Activated T-helper 2 cell treated with anti-CD3 and anti-CD28 coated beads, Interferon-gamma antibody, Interleukin-2, Interleukin-4, amounts not matched to agents 10 μg/mL and 5 μg/mL and 100 μg/mL, durations not matched to agents 14 hours and 24 hours and 36 hours (primary cell): ENCODE measurements at places on chromosomes 5 and 9. TPM values are rescaled to one million over a fixed set of nuclear protein-coding genes. Genes with fewer than 3 reads are reported as not detected.

The RNF208 gene
- 9.5 and 10.1 TPM in 2 replicates for total RNA-seq

- no peak for DNase-seq
Measured at GRCh38 chr5:180522330-180522729, 28.2 kb downstream of the CNOT6 start.

- no peak for DNase-seq
Measured at GRCh38 chr9:77161191-77161590, 16.1 kb upstream of the VPS13A start.

The RETREG1 gene
- total RNA-seq, result 21.9 and 28.0 TPM in 2 replicates

DNA sequence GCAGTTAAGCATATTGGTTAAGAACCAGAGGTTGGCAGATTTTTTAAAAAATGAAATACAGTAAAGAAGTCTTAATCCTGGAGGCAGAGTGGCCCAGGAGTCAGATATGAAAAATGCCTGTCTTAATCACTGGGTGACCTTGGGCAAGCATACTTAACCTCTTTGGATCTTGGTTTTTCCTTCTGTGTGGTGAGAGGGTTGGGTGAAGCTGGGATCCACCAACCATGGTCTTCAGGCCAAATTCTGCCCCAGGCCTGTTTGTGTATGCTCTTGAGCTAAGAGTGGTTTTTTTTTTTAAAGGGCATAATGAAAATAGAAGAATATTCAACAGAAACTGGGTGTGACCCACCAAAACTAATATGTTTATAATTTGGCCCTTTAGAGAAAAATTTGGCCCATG lies 20.0 kb upstream of the TEX48 start:
- no peak for DNase-seq

DNA sequence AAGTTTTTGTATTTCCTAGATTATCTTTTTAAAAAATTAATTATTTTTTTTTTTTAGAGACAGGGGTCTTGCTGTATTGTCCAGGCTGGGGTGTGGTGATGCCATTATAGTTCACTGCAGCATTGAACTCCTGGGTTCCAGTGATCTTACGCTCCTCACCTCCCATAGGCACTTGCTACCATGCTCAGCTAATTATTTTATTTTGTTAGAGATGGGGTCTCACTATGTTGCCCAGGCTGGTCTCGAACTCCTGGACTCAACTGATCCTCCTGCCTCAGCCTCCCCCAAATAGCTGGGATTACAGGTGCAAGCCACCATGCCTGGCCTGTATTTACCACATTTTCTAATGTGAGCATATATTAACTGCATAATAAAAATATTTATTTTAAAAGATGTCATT lies 274.5 kb downstream of the RFX3 start:
- no peak for DNase-seq

DNA sequence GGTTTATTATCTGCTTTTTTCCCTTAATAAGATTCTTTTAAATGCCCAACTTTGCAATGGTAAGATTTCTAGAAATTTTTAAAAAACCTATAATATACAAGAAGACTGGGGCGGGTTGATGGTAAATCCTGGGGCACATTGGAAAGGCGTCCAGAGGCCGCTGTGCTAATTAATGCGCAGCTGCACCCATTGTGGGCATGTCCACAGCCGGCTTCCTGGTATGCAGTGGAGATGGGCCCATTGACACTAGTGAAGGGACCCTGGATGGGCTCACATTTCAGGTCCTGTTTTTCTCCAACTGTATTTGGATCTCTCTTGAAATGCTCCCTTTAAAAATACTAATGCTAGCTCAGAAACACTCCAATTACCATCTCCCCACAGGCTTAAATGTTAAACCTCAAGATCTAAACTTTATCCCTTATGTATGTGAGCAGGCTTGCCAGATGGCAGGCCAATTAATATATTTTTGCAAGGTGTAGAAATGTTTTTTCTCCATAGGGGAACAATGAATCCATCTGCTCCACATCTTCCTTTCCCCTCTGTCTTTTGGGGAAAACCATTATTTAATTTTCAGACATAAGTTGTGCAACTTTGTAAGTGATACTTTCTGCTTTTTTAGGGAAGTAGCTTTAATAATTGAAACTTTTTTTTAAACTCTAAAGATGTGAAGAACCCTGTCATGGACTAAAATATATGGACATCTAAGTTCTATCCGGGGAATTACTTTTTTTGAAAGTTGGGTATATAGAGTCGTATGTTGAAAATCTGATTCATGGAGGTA lies 177.3 kb downstream of the CD180 start:
- no peak for DNase-seq

DNA sequence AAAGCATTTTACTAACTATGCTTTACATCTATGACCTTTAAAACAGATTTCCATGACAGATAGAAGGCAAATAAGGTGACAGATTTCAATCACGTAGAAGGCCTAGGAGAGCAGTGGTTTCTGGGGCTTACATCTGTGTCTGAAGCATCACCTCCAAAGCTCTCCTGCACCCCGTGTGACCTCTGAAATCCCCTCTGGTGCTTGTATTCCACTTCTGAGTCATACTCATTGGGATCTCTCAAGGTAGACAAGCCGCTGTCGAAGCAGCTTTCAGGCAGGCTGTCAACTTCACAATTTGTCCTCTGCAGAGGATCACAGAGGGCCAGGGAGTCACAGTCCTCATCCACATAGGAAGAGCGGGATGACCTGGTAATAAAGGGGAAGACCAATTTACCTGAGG lies 62.2 kb downstream of the RASEF start:
- DNase-seq, result no peak

DNA sequence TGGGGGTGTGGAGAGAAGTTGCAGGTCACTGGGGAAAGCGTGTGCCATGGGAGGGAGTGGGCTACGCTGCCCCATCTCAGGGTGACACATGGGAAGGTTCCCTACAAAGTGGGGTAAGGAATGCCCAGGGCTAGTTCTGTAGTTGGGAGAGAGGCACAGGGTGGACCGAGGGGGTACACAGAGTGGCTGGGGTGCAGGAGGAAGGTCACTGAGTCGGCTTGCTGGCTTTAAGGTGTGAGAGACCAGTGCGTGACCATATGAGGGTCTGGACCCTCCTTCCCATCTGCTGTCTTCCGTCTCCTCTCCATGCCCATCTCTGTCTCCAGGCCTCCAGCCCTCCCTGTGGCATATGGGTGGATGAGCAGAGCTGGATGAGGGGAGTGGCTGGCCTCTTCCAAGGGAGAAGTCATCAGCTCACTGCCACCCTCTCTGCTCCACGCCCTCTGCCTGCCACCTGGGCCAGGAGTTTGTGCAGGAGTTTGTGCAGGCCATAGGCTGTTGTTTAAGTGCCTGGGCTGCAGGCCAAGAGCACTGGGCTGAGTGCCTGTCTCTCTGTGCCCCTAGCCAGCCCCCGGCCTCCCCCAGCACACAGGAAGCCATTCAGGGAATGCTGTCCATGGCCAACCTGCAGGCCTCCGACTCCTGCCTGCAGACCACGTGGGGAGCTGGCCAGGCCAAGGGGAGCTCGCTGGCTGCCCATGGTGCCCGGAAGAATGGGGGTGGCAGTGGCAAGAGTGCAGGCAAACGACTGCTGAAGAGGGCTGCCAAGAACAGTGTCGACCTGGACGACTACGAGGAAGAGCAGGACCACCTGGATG lies 96.8 kb downstream of the PHF2 start:
- DNase-seq, result no peak

The PAX5 gene
- total RNA-seq, result 0.11 and 0.34 TPM in 2 replicates

The SLC27A6 gene
- total RNA-seq, result not detected in 2 replicates

GRCh38 chr5:110588286-110588980 lies 138.0 kb downstream of the TMEM232 start:
- no peak for DNase-seq

The SNAPC4 gene
- total RNA-seq, result 22.7 and 22.9 TPM in 2 replicates

- DNase-seq, result no peak
Measured at GRCh38 chr5:103436656-103437055, 125.9 kb downstream of the NUDT12 start.

DNA sequence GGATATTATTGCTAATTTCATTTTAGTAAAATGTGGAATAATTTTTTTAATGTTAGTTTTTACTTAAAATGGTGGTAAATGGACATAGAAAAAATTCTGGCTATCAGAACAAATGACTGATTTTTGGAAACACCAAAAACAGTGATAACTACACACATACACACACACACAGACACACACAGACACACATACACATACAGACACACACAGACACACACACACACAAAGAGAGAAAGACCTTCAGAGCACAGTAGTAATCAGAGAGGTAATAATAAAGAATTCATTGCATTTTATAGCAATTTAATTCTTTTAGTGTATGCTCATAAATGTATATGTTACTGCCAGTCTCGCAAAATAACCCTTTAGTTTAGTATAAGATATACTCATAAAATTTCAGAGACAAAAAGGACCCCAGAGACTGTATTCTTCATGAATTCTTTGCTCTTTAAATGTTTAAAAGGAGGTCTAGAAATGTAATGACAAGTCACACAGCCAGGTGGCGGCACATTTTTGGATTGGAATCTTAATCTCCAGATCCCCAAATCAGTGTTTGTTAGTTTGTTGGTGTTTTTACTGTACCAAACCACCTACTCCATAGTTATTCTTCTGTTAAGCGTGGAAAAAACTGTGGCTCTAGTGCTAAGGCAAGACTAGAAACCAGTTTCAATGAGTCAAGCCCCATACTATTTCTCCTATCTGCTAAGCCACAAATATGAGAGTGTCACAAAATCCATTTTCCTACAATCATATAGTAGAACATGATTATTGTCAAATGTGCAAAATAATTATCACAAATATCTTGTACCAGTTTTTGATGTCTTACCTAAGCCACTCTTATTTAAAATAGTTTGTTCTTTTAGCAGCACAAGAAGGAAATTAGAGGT lies 109.9 kb downstream of the EDIL3 start:
- no peak for DNase-seq

DNA sequence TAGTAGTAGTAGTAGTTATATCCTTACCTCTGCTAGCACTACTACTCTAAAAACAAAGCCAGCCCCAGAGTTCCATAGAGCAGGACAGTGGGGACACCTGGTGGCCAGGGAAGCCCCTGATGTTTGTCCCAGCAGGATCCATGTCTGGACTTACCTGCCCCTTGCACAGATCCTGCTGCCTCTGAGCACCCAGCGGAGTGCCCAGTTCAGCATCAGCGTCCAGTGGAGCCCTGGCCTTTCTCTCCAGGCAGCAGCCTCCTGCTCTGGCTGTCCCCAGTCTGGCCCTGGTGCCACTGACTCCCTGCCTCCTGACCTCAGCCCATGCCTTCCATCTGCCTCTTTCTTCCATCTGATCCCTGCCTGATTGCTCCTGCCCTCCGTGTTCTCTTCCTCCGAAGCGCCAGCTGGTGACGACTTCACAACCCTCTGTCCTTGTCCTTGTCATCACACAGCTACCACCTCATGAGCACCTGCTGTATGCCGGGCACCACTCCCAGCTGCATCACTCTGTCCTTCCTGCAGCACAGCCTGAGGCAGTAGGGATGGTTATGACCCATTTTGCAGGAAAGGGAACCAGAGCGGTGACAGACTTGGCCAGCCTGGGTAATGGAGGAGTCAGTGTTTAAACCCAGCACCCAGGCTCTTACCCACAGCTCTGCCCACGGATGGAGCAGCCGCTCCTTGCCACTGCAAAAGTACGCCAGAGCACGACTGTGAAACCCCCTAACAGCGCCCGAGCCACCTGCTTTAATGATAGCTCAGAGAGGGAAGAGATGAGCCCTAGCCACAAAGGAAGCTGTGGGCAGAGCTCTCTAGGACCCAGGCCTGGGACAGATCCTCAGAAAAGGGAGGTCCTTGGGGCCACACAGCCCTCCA lies 11.5 kb downstream of the SARDH start:
- DNase-seq, result no peak

The PTGER4 gene
- total RNA-seq, result 30.4 and 33.7 TPM in 2 replicates

The DNAH5 gene
- not detected in 2 replicates for total RNA-seq

DNA sequence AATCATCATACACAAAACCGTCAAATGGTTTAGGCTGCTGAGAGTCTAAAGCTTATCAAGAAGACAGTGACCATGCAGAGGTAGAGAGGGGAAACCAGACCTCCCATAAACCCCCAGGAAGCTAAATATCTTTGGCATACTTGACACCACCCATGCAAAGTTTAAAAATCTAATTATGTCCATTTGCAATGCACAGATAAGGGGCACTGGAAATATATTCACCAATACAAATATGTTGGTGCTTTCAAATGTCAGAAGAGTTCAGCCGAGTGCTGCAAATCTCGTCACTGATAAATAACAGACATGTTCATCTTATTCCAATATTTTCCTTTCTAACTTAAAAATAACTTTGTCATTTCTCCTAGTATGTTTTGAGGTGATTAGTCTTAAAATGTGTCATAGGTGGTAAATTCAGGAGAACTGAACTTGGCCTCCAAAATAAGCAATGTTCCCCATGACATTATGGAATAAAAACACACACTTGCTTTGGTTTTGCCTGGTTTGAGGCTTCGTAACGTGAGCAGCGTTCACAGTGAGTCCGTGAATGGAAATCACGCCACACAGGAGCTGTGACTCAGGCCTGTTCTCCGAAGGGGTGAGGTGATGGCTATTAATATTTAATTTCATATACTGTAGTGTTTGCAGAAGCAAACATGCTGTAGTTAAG lies 182.2 kb downstream of the AOPEP start:
- no peak for DNase-seq

GRCh38 chr5:34655354-34655991 lies 655 bp upstream of the RAI14 start:
- DNase-seq, result no peak

DNA sequence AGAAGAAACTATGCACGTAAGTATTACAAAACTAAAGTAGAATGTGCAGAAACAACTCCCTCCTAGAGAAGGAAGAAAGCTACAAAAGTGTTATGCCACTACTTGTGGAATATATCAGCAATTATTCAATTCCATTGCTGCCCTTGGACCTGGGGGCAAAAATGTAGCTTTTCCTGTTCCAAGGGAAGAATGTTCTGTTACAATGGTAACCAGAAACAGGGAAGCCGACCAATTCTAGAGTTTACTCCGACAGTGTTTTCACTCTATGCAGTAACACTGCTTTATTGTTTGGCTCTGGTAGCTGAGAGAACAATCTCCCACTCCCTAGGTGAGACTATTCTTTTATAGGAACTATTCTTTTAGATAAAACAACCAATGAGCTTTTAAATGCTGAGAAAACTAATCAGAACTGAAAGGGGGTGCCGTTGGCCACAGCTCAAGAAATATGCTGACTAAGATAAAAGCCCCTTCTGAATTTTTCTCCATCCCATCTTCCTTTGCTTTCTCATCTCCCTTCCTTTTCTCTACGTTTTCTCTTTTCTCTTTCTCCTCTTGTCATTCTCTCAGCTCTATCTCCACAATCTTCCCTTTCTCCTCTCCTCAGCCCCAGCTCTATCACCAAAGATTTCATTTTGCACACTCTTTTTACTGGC lies 54.1 kb downstream of the SLC1A3 start:
- DNase-seq, result no peak

The RIMOC1 gene
- 26.6 and 28.7 TPM in 2 replicates for total RNA-seq

The HTR4 gene
- total RNA-seq, result not detected in 2 replicates

DNA sequence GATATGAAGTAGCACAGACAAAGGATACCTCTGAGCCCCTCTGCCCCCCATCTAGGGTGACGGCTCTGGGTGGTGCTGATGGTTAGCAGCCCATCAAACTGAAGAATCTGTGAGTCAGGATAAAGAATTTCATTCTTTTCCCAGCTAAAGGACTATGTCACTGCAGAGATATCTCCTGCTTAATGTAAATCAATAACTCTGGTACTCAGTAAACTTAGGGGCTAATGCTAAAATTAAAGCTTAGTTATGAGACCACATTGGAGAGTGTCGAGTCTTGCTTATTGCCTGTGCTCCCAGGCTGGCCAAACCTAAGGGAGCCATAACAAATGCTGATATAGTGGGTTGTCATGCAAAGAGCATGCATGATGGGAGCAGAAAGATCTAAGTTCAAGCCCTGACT lies 25.6 kb upstream of the ACTBL2 start:
- DNase-seq, result no peak

- no peak for DNase-seq
Measured at GRCh38 chr9:114316605-114317230, 6.2 kb upstream of the ORM1 start.

- DNase-seq, result no peak
Measured at GRCh38 chr5:149127394-149127955, 13.8 kb upstream of the ABLIM3 start.
